Stimulated activated CD4-positive, alpha-beta T cell treated with anti-CD3 and anti-CD28 coated beads, Interleukin-2, amount 100 ng/mL, for 24 hours (primary cell): ENCODE measurements at places on chromosomes 3 and 15.

DNA sequence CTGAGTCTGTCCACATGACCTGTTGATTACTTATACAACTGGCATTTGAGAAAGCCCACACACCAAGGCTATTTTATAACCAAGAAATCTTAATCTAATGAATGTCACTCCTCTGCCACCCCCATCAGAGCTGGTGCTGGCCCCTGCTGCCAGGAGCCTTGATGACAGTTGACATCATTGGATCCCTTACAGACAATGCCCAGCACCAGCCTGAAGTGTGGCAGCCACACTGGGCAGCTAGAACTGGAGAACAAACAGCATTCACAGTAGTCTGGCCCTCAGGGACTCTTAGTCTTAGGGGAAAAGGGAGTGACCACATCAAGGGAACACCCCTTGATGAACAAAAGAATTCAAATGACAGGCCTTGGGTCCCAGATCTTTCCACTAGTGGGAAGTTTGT lies 840.6 kb downstream of the EPHA3 start:
- no peak for DNase-seq

DNA sequence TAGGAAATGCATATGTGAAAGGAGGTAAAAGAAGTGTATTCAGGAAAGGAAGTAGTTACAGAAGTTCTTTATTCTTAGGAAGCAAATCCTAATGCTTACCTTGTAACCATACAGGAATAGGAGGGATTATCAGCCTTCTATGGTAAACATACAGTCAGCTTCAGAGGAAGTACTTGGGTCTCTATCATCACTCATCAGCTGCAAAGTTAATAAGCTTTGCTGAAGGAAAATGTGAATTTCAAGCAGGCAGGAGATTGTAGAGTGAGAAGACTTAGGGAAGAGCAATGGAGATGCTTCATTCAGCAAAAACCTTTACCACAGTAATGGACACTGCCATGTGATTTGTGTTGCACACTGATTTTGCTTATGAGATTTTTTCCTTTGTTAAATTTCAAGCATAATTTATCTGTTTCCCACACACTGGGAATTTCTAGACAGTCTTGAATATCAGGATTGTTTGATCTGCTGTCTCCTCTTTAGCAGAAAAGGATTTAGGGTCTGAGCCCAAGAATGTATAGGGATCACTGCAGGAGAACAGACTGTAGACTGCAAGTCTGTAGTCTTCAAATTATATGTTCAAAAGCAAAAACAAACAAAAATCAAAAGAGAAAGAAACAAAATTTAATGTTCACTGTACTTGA lies 150.8 kb downstream of the ZNF609 start:
- DNase-seq: no peak

DNA sequence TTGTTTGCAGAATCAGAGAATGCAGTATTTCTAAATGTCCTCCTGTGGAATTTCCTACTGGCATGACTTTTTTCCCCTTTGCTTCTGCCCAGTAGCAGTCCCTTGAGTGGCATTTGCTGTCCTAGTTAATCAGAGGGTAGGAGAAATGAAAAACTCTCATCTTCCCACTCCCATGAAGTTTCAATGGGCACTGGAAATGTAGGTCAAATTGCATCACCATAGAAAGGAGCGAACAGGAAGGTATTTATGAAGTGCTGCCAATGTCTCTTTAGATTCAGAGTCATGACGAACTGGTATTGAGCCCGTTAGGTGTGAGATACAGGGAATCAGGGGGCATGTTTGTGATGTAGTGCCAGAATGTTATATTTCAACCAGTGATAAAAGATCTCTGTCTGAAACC lies 23.2 kb downstream of the ATXN7 start:
- DNase-seq: no peak

GRCh38 chr15:77784361-77785292 lies 151.9 kb upstream of the LINGO1 start:
- no peak for DNase-seq

GRCh38 chr3:93861017-93861416 lies 112.7 kb downstream of the PROS1 start:
- no peak for DNase-seq

GRCh38 chr3:151394611-151395010 lies 10.1 kb upstream of the P2RY12 start:
- no peak for DNase-seq

GRCh38 chr15:40650479-40650878 lies 44.5 kb upstream of the RAD51 start:
- no peak for DNase-seq

DNA sequence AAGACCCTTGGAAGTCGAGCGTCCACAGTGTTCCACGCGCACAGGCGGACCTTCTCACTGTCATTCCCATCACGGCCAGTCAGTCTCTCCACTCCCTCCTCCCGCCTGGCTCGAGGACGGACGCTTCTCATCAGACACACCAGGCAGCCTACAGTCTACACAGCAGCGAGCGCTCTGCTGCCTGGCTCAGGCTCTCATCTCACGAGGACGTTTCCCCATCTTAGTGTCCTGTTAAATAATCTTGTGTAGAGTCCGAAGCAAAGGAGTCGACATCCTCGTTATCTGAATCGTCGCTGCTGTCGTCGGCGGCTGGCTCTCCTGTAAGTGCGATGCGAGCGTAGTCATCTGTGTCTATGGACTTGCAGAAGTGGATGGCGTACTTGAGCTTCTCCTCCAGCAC lies 12.4 kb upstream of the OCA2 start:
- DNase-seq: no peak

- no peak for DNase-seq
Observed at GRCh38 chr3:4207672-4208071, 95.5 kb upstream of the SETMAR start.

GRCh38 chr3:150005243-150006112 lies 34.8 kb upstream of the PFN2 start:
- DNase-seq: no peak

DNA sequence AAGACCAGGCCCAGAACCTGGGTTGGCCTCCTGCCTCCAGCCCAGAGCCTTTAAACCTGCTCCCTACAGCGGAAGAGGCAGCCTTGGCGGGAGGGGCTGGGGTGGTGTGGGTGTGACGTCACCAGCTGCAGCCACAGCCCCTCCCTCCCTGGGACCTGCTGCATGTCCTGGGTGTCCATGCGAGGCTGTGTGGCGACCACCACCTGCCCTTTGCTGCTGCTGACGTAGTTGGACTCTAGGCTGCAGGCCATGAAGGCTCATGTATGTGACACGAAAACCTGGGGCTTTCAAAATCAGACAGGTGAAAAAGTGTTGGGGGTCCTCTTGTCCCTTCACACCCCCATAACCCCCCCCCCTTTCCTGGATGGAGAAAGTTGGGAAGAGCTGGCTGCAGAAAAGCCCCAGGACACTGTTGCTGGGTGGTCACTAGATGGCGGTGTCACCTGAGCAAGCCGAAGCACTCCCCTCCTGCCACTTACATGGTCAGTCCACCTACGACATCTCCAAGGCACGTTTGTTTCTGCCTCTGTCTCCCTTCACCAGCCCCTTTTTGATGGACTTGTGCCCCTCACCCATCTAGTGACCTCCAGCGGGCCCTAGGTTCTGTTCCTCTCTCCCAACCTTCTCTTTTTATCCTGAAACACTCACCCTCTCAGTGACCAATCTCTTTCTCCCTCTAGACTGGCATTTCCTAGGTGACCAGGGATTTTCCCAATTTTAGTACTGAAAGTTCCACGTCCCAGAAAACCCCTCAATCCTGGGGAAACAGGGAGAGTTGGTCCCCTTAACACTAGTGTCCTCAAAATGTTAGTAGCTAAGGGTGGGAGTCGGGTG lies 35.2 kb downstream of the SLC6A20 start:
- DNase-seq: peak; percentile 39

DNA sequence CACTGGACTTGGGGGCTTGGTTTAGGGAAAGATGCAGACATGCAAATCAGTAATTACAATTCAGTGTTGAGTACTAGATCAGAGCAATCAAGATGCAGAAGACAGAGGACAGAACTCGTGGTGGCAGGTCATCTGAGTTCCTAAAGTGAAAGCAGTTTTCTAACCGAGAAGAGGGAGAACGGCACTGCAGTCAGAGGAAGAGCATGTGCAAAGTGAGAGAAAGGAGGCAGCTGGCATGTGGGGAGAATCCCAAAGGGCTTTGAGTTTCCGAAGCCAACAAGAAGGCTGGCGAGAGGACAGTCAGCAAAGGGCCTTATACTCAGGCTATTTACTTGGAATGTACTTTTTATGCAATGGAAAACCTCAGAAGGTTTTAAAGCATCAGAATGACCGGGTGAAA lies 87.0 kb downstream of the ANP32A start:
- DNase-seq: no peak

DNA sequence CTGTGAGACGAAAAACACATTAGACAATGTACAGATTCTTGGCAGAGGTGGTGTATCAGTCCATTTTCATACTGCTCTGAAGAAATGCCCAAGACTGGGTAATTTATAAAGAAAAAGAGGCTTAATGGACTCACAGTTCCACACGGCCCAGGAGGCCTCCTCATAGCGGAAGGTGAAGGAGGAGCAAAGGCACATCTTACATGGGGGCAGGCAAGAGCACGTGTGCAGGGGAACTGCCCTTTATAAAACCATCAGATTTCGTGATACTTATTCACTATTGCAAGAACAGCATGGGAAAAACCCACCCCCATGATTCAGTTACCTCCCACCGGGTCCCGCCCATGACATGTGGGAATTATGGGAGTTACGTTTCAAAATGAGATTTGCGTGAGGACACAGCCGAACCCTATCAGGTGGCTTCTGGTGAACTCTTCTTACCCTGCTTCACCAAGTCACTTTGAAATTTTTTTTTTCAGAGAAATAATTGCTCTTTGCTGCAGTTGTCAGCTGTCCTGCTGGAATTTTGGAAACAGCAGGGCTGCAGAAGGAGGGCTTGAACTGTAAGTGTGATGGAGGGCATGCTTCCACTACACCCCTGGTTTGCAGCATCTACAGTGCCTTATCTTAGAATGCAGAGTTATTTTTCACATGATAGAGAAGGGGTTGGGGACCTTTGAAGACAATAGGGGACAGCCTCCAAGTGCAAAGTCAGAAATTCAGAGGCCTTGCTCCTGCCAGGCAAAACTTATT lies 2.9 kb upstream of the IGF2BP2 start:
- no peak for DNase-seq

- DNase-seq: peak; percentile 92
Observed at GRCh38 chr3:196739671-196740480, at the start of gene PAK2. PAK2 (plus strand) TSS chr3:196739857; CDS start chr3:196782647, 42,790 bp downstream.

GRCh38 chr3:51874889-51875288 lies 512 bp downstream of the IQCF5 start:
- no peak for DNase-seq

GRCh38 chr3:138692152-138692551 lies 83.6 kb downstream of the FAIM start:
- no peak for DNase-seq

- DNase-seq: no peak
Observed at GRCh38 chr3:177451301-177451750, 254.0 kb upstream of the TBL1XR1 start.

DNA sequence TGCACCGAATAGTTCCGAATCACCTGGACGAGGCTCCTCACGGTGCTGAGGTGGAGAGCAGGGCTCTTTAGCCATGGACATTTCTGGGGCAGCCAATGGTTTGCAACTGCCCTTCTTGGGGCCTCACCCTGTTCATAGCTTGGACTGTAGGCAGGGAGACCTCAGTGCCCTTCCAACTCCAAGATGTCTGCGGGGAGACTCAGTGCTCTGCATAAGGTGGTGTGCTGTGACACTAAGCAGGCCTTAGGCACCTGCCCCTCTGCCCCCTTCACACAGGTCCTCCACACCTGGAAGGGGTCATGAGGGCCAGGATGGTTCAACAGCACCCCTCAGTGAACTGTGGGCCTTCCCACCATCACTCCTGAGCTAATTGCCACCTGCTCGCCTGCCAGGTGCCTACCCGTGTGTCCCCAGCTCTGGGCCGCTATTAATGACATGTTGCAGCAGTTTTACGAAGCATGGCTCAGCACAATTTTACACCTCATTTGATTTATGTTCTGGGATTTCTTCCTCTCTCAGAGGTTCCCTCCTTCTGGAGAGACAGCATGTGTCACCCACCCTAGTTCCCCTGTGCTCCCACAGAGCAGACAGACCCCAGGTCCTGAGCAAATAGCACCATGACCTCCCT lies 101.2 kb upstream of the SMAD3 start:
- no peak for DNase-seq

DNA sequence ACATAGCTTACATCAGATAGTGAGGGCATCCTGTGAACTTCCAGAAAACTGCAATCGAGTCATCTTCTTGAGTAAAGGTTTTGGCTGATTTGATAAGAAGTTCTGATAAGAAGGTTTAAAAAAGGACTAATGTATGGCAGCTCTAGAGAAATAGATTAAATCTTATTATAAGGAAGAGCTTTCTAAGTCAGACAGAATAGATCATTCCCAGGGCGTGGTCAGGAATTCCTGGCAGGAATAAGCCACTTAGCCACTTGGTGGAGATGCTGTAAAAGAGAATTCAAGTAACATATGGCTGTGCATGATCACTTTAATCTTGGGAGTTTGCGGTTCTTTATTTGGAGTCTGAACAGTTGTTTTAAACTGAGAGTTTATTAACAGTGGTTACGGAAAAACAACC lies 17.4 kb downstream of the PGBD4 start:
- no peak for DNase-seq

GRCh38 chr3:39052583-39052982 lies 767 bp downstream of the WDR48 start:
- no peak for DNase-seq

DNA sequence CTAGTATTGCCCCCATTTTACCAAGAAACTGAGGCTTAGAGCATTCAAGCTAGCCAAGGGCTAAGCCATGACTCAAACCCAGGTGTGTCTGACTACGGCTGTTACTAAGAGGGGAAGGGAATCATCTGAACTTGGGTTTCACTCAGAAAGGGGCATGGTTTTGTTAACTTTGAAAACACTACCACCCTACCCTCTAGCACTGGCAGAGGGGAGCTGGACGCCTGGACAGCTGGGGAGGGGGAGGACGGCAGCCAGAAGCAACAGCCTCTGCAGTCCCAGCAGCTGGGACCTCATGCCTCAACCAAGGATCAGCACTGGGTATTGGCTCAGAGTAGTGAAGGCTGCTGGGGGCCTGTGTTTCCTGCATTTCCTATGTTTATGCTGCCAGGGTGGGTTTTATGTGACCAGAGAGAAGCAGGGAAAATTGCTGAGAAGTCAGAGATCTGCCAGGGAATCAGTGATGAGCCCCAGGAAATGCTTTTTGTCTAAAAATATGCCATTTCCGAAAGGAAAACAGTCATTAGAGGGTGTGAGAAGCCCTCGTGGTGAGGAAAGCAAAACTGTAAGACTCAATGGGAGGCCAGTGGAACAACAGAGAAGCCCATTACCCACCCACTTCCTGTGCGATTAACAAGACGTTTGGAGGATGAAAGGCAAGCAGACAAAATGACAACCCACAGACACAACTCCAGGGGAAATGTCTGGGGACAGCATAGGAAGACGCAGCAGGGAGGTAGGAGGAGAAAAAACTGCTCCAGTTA lies 41.2 kb downstream of the LIPC start:
- peak; percentile 27 for DNase-seq

GRCh38 chr15:92226020-92226612 lies 167.6 kb upstream of the ST8SIA2 start:
- DNase-seq: no peak

- no peak for DNase-seq
Observed at GRCh38 chr3:114884213-114884923, 262.7 kb downstream of the ZBTB20 start.

- no peak for DNase-seq
Observed at GRCh38 chr15:45665261-45665660, 30.4 kb downstream of the SQOR start.
